ENCODE measurements at places on chromosomes 3 and 15.

DNA sequence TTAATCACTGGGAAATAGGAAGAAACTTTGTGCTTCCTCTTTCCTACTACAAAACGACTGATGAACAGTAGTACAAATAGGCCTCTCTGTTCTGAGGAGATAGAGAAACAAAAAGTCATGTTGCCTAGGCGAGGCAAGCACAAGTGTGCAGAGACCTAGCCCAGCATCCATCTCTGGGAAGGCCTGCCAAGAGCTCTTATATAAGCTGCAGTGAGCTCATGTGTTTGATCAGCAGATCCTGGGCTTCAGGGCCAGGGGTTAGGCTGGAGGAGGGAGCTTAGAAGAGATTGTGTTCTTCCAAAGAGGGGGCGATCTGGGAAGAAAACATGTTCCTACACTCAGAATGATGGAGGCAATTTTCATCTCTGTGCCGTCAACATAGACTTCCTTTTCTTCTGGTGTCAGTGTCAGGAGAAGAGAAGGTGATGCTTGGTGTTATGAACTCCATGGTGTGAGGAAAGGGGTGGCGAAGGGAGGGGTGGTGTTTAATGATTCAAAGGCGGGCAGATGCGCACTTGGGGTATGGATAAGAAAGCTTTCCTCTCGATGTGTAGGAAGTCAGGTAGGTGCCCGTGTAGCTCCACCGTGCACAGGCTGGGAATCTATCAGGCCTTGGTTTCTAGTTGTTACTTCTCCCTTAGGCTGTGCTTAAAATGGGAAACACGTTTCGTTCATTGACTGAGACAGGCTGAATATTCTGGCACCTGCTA is 29.5 kb upstream of the ETV5 start:
- no peak for DNase-seq
- no peak overlapping the region for H3K4me3 ChIP-seq
- no peaks in the 10 kb centered on the region for H3K36me3 ChIP-seq
- H3K27me3 ChIP-seq = no peaks in the 10 kb centered on the region

DNA sequence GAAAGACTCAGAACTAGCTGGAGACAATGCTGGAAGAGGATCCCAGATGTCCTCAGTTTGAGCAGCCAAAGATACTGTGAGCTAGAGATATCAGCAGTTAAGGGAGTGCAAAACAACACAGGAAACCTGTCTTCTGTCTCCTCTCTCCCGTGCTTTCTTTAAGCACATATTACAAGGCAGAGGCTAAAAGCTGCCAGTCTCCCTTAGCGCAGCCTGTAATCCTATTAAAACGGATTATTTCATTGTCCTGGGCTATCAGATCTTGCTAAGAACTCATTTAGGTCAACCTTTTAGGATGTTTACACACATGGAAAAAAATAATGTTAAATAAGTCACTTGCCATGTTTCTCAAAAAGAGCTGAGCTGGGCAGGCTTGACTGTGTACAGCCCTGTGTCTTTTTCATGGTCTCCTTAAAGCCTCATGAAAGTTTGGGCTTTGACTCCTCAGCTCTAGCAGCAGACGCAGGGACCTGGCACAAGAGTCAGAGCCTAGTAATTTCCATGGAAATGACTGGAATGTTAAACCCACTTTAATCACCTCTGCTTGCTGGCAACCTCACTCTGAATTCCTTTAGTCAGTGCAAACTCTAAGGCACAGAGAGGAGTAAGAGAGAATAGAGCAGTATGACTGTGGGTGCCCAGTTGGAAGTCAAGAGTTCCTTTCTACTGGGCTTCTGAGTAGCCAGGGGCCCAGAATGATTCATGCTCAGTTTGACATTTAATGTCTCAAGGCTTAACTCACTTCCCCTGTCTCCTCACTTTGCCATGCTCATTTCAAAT is 491.9 kb downstream of the NTRK3 start:
- no peak for DNase-seq
- H3K27ac ChIP-seq = no peak overlapping the region
- H3K4me3 ChIP-seq = no peak overlapping the region
- H3K36me3 ChIP-seq = no peaks in the 10 kb centered on the region
- peaks cover 15% of the 10 kb centered on the region for H3K4me1 ChIP-seq

- H3K4me1 ChIP-seq = no peaks in the 10 kb centered on the region
- DNase-seq = peak; percentile 68
- H3K27ac ChIP-seq = no peak overlapping the region
Observed at GRCh38 chr3:101379658-101380376, 59.4 kb upstream of the IMPG2 start.

DNA sequence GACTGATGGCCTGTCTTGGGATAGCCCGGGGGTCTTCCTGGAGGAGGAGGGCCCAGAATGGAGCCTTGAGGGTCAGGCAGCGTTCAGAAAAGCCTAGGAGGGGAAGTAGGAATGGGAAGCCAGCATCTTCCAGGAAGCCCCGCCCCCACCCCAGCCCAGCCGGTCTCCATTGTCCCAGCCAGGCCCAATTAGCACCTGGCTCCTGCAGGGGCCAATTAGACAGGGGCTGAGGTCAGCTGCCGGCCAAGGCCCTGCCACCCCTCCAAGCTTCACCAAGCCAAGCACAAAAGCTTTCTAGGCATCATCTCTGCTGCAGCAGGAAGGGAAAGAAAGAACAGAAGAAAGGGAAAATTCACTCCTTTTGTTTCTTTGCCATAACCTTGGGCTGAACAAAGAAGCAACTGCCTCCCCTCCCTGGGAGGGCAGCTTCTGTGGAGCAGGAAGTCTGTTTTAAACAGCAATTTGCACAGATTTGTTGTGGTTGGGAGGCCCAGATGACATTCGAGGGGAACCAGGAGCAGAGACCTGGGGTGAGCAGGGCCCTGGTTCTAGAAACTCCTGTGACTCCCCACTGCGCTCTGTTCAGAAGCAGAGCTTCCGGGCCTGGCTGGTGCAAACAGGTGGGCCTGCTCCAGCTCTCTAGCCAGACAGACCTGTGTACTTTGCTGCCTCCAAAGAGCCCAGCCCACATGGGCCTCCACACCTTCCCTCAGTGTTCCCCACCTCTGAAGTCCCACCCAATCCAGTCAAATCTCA is 47.7 kb downstream of the CYP11A1 start:
- peaks cover 2% of the 10 kb centered on the region for H3K4me1 ChIP-seq
- H3K27me3 ChIP-seq = no peaks in the 10 kb centered on the region
- peak overlapping the region; percentile 42 for H3K4me3 ChIP-seq
- H3K36me3 ChIP-seq = no peaks in the 10 kb centered on the region

DNA sequence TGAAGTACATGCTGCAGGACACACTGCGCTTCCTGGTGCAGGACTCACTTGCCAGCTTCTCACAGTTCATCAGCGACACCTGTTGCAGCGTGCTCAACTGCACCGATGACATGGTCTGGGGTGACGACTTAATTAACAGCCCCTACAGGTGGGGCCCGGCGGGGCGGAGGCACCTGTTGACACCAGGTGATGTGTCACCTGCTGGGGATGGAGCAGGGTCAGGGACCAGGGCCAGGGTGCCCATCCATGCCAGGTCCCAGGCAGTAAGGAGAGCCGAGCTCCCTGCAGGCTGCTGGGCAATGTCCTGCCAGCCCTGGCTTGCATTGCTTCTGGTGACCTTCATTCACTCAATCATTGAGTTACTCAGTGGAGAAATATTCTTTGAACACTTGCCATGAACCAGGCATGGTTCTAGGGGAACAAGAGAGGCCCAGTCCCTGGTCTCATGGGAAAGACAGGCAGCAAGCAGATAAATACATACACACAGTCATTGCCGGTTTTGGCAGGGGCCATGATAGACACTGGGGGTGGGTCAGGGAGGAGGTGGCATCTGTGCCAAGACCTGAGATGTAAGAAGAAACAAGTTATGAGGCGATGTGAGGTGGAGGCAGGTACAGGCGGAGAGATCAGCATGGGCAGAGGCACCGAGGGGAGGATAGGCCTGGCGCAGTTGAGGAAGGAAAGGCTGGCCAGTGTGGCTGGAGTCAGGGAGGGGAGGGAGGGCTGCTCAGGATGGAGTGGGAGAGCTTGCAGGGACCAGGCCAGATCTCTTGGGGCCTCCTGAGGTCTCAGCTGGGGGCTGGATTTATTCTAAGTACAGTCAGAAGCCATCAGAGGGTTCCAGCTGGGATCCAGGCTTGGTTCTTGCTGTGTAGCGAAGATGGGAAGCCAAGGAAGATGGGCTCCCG is 30.8 kb downstream of the DNAH1 start:
- DNase-seq = no peak
- H3K36me3 ChIP-seq = peaks cover 30% of the 10 kb centered on the region
- H3K4me1 ChIP-seq = no peaks in the 10 kb centered on the region
- H3K27ac ChIP-seq = no peak overlapping the region
- no peak overlapping the region for H3K4me3 ChIP-seq

GRCh38 chr15:71301958-71302621 is 186.8 kb downstream of the THSD4 start:
- H3K36me3 ChIP-seq = no peaks in the 10 kb centered on the region
- DNase-seq = no peak
- H3K4me1 ChIP-seq = no peaks in the 10 kb centered on the region
- no peaks in the 10 kb centered on the region for H3K27me3 ChIP-seq

DNA sequence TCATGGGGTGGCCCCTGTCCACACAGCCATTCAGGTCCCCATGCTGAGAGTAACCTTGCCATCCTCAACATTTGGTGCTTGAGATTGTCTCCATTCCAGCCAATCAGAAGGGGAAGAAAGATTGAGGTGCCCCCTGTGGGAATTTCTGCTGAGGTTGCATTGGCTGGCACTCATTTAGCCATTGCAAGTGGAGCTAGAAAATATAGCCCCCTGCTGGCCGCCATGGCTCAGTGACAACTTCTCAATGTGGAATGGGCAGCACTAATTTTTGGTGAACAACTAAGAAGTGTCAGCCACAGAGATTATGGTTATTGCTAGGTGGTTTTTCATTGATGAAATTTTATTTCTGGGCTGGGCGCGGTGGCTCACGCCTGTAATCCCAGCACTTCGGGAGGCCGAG is 22.0 kb downstream of the COL6A6 start:
- peak; percentile 73 for DNase-seq
- H3K4me1 ChIP-seq = no peaks in the 10 kb centered on the region
- H3K4me3 ChIP-seq = no peak overlapping the region
- no peaks in the 10 kb centered on the region for H3K36me3 ChIP-seq
- no peak overlapping the region for H3K27ac ChIP-seq

DNA sequence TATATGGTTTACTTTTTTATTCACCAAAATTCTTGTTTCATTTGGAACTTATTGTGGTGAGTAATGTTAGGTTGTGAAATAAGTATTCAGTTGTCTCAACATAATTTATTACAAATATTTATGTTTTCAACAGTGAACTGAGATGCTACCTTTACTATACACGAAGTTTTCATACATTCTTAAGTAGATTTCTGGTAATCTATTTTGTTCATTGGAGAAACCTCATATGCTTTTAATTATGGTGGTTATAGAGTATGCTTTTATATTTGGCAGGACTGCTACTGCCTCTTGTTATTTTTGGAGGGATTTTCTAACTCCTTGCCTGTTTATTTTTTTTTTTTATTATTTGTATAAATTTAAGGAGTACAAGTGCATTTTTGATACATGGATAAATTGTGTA is 253.1 kb downstream of the NLGN1 start:
- no peaks in the 10 kb centered on the region for H3K4me1 ChIP-seq
- H3K27me3 ChIP-seq = no peaks in the 10 kb centered on the region
- H3K27ac ChIP-seq = no peak overlapping the region
- H3K4me3 ChIP-seq = no peak overlapping the region
- no peak for DNase-seq

DNA sequence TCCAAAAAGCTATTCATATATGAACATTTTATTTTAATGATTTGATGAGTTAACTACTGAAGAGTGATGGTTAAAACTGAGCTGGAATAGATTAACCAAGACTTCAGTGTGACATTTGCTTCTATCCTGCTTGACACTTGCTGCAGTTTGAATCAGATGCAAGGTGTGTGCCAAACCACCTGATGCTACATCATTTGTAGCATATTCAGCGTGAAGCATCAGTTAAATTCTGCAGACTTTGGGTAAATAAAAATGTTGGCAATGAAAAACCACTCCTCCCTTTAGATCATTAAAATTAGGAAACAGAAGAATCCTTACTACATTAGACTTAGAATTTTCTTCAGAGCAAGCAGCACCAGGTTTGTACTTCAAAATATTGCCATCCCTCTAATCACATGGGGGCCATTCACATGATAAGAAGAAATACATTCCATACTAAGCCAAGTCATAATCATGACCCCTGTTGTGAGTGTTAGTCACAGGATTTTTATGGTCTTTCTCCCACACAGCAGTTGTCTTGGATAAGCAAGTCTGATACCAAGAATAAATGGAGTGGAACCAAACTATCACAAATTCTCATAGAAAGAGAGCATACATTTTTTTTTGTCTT is 160.7 kb upstream of the TNIK start:
- H3K36me3 ChIP-seq = no peaks in the 10 kb centered on the region
- no peak overlapping the region for H3K4me3 ChIP-seq
- no peak overlapping the region for H3K27ac ChIP-seq
- H3K27me3 ChIP-seq = no peaks in the 10 kb centered on the region
- H3K4me1 ChIP-seq = no peaks in the 10 kb centered on the region

GRCh38 chr3:56157693-56158362 is 310.4 kb downstream of the ERC2 start:
- peaks cover 3% of the 10 kb centered on the region for H3K4me1 ChIP-seq
- no peaks in the 10 kb centered on the region for H3K27me3 ChIP-seq
- peak; percentile 61 for DNase-seq
- no peak overlapping the region for H3K4me3 ChIP-seq
- H3K27ac ChIP-seq = no peak overlapping the region
- H3K36me3 ChIP-seq = no peaks in the 10 kb centered on the region

- peak; percentile 1 for DNase-seq
- H3K27ac ChIP-seq = no peak overlapping the region
- no peaks in the 10 kb centered on the region for H3K4me1 ChIP-seq
- H3K4me3 ChIP-seq = no peak overlapping the region
Observed at GRCh38 chr3:66904831-66905493, 93.1 kb upstream of the KBTBD8 start.

DNA sequence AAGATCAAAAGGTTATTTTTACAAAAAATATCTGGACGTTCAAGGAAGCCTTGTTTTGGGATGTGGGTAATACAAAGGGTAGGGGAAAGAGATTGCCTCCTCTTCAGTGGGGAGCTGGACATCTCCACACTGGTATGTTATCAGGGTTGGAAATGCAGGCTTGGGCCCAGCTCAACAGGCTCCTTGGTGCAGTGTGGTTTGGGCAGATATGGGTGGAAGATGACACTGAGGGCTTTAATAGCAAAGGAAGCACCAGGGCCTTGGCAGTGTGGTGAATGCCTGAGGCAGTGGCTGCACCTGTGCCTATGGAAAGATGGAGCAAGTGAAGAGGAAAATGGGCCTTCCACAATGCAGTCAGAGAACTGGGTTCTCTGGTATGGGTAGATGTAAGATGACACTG is 11.2 kb upstream of the MED12L start:
- no peak overlapping the region for H3K4me3 ChIP-seq
- H3K27me3 ChIP-seq = no peaks in the 10 kb centered on the region
- peak; percentile 58 for DNase-seq
- no peaks in the 10 kb centered on the region for H3K4me1 ChIP-seq

- no peaks in the 10 kb centered on the region for H3K36me3 ChIP-seq
- H3K4me1 ChIP-seq = no peaks in the 10 kb centered on the region
- no peaks in the 10 kb centered on the region for H3K27me3 ChIP-seq
- no peak overlapping the region for H3K27ac ChIP-seq
Observed at GRCh38 chr3:94772402-94772801, 709.5 kb downstream of the NSUN3 start.

DNA sequence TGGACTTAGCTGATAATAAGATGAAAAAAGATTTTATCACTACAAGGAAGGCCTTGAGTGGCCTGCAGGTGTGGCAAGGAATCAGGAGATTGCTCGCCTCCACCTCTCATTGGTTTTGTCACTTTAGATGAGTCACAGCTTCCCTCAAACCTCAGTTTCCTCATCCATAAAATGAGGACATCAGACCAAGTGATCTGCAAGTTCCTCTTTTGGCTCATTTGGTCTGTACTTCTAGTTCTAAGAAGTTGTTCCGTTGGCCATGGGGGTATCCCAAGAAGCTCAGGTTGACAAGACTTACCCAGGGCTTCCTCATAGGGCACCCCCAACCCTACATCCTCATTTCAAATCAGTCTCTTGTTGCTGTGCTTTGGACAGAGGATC is 254.1 kb downstream of the UACA start:
- no peaks in the 10 kb centered on the region for H3K36me3 ChIP-seq
- H3K4me3 ChIP-seq = no peak overlapping the region
- no peaks in the 10 kb centered on the region for H3K27me3 ChIP-seq
- DNase-seq = peak; percentile 91

Data from common myeloid progenitor, CD34-positive (primary cell).